Naive thymus-derived CD8-positive, alpha-beta T cell (primary cell): ENCODE measurements at places on chromosomes 7 and 10. TPM values are rescaled to one million over a fixed set of nuclear protein-coding genes. Genes with fewer than 3 reads are reported as not detected.

The VPS50 gene
- total RNA-seq = 36.9 TPM

The LBX1 gene
- not detected for total RNA-seq

- no peak for DNase-seq
Measured at GRCh38 chr10:90269699-90270098, 568.3 kb downstream of the KIF20B start.

- no peak for DNase-seq
Measured at GRCh38 chr7:94655126-94655847, 646 bp downstream of the SGCE start.

DNA sequence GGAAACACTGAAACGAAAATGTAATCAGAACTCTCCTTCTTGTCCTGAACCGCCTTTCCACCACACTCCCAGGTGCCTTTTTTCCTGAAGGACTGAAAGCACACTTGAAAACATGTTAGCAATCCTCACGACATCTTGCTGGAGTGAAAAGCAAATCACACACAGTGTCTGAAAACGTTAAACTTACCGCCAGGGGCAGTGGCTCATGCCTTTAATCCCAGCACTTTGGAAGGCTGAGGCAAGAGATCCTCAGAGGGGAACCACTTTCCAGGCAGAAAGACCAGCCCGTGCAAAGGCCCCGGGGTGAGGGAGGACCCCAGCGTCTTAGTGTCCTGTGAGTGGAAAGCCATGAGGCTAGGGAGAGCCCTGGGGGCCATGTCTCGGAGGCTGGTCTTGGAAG is 210.4 kb downstream of the PRPF18 start:
- DNase-seq = no peak
